Epithelial cell of esophagus (primary cell): ENCODE measurements at places on chromosomes 12 and 14.

GRCh38 chr12:1533602-1534304 is 60.6 kb downstream of the FBXL14 start:
- DNase-seq: no peak

DNA sequence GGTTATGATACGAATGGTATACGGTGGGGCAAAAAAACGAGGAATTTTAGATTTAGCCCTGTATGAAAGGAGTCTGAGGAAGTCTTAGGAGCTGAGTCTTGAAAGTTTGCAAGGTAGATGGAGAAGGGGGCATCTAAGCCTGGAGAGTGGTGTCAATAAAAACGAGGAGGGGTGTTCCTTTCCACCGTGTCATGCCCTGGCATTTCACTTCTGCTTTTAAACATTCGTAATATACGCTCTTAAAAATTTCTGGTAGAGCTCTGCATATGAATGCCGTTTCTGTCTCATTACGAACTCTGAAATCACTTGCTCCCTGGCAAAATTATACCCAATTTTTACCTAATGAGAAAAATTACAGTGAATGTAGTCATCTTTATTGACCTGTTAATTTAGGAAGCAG is 170.2 kb downstream of the ERC1 start:
- no peak for DNase-seq

DNA sequence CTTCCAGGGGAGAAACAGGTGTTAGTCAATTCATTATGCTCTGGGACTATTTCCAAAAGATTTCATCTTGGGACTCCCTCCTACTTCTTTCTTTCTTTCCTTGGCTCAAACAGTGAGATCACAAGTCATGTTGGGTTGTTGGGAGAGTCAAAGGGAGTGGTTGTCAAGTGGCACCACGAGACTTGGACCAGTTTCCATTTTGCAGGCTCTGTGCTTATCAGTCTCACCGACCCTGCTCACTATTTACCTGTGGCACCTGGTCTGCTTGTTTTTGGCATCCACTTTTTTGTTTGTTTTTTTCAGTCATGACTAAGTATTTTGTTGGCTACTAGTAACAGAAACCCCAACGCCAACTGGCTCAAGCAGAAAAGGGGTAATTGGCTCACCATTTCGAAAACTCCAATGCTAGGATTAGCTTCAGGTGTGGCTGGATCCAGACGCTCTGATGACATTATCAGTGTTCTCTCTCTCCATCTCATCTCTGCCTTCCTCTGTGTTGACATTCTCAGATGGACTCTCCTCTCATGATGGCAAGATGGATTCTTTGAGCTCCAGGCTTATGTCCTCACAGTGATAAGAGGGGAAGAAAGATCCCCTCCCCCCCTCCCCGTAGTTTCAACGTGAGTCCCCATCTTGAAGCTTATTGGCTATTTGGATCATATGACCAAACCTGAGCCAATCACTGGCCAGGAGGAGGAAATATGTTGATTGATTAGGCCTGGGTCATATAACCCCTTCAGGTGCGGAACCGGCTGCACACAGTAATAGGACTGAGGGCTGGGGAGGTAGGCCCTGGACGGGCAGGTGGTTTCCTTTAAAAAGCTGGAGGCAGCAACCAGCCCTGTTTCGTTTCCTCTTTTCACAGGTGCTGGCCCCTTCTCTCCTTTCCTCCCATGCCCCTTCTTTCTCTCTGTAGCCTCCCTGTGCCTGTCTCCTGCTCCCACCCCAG is 84.2 kb downstream of the AACS start:
- DNase-seq: no peak

DNA sequence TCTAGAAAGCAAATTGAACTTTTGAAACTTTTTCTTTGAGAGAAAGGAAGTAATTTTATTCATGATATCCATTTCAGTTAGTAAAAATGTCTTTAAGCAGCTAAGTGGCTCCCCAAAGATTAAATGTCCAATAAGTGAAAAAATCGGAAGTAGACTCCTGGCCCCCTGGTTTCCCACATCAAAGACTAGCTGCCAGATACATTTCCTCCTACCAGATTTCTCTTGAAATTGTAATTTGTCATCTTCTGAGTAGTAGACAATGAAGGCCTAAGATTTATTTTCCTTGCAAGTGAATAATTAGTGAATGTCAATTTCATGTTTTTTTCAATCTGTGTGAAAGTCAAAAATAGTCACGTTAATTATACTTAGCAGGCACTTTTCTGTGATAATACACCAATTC is 321.9 kb downstream of the SYT1 start:
- DNase-seq: no peak

DNA sequence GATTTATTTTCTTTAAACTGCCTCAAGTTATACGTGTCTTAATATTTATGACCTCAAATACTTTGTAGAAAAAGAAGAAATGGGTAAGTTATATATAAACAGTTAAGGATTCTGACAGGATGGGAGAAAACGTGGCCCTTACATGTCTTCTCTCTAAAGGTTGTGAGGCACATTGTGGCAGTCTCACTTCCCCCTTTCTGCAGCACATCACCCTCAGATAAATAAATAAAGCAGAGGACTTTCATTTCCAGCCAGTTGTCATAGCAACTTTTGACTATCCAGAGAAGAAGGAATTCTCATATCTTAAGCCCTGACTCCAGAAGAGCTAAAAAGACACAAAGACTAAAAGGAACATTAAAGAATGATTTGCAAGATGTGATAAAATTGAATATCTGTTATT is 28.8 kb upstream of the CEP83 start:
- no peak for DNase-seq

DNA sequence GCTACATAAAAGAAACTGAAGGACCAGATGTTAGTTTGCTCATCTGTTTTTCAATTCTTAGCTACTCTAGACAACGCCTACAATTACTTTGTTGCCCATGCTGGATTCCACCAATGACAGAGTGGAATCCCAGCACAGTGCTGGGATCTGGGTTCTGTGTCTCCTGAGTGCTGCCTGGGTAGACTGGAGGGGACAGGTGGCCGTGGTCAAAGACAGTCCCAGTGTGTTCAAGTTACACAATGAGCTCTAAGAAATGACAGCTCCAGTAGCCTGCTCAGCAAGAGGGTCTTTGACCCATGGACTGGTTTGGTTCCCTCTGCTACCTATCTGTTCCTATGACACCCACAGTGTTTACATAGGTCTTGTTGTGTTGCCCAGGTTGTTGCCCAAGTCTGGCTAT is 38.5 kb downstream of the C2CD5 start:
- no peak for DNase-seq
